ENCODE measurements at places on chromosomes 5 and 9.

DNA sequence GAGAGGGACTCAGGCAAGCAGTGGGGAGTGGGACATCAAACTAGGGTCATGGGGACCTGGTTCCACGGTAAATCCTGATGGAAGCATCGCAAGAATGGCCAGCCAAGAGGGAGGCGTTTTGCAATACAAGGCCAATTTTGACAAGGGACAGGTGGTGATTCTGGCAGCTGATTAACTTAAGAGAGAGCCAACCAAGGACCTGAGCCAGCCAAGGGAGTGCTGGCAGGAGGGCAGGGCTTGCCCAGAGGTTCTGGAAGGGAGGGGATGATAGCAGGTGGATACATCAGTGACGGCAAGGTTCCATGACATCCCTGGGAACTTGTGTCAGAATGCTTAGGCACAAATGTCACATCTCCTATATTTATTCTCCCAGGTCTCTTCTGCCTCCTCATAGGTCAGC, 32.8 kb upstream of the PUM3 start:
- no peak for DNase-seq

DNA sequence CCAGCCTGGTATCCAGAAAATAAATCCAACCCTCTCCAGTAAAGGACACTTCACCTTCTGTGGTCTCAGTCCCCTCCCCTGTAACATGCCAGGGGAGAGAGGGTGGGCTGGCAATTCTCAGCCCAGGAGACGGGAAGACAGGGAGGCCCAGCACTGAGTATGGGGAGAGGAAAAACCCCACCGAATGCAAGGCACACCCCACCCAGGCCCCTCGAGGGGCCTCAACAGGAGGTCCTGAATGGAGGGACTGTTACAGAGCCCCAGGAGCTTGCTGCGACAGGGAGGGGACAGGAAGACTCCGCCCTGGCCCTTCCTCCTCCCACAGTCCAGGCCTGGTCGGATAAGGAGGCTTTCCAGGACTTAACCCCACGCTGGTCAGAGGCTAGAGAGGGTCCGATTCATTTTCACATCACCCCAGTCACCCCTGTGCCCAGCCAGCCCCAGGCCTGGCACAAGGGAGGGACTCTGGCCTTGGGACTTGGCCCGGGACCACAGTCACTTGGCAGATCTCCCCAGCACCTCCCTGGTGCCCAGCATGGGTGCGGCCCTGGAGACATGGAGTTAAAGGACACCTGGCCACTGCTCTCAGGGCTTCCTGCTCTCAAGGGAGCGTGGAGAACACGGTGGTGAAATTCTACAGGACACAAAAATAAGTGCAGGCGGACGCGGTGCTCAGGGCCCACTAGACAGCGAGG, 44.9 kb upstream of the STXBP1 start:
- DNase-seq, result peak; percentile 57

GRCh38 chr5:6792911-6793471, 79.8 kb downstream of the TENT4A start:
- DNase-seq, result no peak

DNA sequence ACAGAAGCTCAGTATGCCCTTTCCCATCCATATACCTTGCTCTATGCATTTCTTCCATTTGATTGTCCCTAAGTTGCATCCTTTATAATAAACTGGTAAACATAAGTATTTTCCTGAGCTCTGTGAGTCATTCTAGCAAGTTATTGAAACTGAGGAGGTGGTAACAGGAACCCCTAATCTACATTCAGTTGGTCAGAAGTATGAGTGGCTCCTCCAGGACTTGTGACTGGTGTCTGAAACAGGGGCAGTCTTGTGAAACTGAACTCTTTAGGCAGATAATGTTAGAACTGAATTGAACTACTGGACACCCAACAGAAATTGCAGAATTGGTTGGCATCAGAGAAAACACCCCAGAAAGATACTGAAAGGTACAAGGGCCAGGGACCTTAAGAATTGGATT, 133.1 kb upstream of the POU5F2 start:
- no peak for DNase-seq

DNA sequence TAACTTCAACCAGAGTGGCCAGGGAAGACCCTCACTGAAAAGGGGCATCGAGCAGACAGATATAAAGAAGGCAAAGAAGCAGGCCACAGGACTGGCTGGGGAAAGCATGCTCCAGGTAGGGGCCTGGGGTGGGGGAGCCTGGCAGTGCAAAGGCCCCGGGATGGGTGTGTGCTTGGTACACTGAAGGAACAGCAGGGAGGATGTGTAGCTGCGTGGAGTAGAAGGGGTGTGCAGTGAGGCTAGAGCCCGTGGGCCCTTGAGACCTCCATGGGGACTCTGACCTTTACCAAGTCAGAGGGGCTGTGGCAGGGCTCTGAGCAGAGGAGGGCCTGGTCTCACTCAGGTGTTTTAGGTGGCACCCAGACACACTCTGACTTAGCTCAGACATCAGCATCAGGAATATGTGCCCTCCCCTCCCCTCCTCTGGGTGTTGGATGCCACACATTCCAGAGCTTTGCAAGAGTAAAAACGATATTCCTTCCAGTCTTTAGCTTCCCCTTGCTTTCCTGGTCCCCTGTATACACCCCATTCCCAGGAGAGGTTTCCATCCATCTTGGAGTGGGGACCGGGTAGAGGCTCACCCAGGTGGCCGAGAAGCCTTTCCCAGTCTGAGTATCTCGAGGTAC, 7.6 kb downstream of the TRIM7 start:
- no peak for DNase-seq

DNA sequence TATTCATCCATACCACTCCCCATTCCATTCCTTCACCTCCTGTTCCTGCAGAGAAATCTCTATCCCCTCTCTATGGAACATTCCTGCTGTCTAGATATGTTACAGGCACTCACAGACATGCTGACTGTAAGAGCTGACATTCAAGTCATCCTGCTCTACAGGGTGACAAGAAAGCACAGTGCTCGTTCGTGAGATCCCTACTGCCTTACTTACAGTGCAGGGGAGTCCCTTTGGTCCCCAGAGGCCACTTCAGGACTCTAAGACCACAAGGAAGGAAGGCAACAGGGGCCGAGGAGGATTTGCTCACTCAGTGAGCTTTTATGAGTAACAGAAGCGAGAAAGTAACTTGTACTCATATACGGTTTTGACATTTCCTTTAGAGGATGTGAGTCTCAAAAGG, 110.5 kb downstream of the GAS1 start:
- DNase-seq, result no peak

DNA sequence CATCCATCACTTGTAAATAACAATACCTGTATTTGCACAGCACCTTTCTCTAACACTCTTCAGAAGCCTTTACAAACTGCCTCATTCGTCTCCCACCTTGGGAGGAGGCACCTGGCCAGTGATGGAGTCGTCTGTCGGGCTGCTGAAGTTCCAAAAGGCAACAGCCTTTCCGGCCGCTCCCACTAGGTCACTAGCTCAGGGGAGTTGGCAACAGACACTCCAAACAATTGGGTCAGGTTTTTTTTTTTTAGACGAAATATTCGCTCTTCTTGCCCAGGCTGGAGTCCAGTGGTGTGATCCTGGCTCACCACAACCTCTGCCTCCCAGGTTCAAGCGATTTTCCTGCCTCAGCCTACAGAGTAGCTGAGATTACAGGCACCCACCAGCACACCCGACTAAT, 4.0 kb downstream of the DAP start:
- DNase-seq, result no peak

GRCh38 chr9:89676281-89676680, 71.5 kb downstream of the GADD45G start:
- DNase-seq, result no peak

DNA sequence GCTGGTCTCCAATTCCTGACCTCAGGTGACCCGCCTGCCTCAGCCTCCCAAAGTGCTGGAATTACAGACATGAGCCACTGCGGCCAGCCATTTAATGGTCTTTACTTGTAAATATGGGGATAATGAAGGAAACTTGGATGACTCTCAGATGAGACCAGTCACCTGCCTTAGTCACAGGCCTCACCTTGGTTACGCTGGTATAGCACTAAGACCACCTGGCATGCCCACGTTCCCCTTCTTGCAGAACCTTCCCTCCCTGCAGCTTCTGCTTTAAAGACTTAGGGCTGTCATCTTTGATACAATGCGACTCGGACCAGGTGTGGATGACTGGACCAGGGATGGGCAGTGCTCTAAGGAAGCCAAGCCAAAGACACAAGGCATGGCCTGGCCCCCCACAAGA, 629.9 kb downstream of the CCDC171 start:
- DNase-seq, result no peak

DNA sequence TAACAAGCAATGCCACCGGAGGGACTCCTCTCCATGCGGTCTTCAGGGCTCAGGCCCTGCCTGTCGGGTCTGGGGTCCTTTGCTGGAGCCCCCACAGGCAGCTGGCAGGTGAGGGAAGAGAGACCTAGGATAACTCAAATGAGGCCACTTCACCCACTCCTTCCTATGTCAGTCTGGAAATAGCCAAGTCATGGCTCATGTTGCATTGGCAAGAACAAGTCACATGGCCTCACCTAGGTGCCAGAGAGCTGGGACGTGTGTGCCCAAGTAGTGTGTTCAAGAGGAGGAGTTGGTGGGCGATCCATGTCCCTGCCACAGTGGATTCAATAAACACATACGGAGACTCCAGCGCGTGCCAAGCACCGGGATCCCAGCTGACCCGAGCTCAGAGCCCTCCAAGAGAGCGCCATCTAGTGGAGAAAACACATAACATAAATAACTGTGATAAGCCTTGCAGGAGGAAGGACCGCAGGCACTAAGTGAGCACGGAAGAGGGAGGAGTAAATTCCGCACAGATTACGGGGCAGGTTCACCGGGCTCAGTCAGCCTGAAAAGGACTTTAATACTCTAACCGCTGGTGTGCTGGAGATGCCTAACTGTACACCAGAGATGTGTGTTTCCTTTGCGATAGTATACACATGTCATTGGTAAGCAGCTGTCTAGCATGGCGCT, 580.8 kb downstream of the CCDC171 start:
- DNase-seq, result peak; percentile 51

GRCh38 chr9:89606049-89606623, 1.3 kb downstream of the GADD45G start:
- no peak for DNase-seq

GRCh38 chr9:126670270-126670669, 56.5 kb downstream of the LMX1B start:
- no peak for DNase-seq

GRCh38 chr9:84617411-84618029, 52.0 kb upstream of the NTRK2 start:
- DNase-seq, result no peak

GRCh38 chr5:66340786-66341185, 196.7 kb downstream of the SREK1 start:
- DNase-seq, result no peak

- DNase-seq, result no peak
These were observed 88.0 kb upstream of the ELL2 start for GRCh38 chr5:96049398-96050272.

DNA sequence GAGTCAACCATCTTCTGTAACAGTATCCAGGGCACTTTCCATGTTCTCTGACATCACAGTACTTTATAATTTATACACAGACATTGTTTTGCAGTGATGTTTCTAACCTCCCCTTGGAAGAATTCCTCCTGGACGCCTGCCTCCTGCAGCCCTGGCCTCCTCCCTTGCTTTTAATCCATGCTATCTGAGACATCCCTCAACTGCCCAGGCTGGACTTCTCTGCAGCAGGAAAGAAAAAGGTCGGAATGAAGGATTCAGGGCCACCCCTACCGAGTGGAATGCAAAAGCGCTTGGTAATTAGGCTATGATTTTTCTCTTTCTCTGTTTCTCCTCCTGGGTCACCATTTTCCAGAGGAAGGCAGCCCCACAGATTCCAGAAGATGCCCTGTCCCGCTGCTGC, 47.0 kb upstream of the SHC3 start:
- no peak for DNase-seq

- DNase-seq, result no peak
These were observed 269.2 kb downstream of the ACTL7B start for GRCh38 chr9:108586471-108587139.

DNA sequence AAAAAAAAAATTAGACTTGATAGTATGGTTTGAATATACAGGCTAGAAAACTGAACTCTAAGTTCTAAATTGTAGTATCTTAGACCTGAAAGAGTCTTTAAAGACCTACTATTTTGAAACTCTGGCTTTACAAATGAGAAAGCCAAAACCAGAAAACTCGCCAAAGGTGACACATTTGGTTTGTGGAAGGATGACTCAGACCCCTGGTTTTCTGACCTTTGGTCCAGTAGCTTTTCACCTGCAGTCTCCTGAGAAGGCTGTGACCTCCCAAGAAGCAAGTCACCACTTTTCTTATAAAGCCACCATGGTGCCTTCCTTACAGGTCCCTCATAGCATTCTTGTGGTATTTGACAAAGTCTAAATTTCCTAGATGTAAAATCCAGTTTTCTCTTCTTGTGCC, 102.1 kb upstream of the CEP78 start:
- no peak for DNase-seq

GRCh38 chr5:88396000-88396535, 127.4 kb upstream of the TMEM161B start:
- DNase-seq, result no peak

DNA sequence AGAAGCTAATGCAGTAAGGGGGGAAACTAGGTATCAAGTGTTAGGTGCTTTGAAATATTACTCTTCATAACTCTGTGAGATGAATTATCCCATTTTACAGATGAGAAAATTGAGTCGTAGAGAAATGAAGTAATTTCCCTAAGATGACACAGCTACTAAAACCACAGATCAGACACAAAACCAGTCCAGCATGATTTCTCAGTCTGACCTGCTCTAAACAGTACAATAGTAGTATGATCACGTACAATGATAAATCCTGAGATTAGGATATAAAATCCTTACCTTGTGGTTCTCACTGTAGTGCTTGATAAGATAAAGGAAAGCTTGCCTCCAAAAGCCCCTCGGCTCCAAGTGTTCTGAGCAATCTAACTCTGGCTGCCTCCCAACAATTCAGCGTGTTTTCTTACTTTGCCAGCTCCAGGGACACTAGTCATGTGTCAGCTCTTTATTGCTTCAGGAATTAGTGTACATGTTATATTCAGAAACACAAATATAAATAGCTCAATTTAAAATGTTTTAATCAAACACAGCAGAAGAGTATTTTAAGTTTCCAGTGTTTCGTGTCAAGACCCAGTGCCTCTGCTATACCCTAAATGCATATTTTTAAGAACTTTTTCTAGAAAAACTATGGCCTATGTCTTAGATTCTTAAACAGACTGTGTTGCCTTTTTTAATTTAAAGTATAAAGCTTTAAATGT, 243.6 kb downstream of the DENND1A start:
- DNase-seq, result no peak

DNA sequence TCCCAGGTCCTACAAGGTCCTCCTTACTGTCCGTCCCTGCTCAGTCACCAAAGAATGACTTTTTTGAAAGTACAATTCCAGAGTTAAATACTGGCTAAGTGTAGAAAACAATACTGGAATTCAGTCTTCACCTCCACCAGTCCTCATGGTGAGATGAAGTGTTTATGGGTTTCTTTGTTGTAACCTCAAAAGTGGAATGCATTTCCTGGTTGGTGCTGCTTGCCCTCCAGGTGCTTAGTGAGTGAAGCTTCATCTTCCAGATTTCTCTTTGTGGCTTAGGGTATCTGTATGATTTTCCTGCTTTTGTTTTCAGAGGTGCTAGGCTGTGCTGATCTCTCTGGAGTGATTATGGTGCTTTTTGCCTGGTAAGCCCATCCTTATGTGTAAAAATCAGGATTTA, 49.4 kb upstream of the DHFR start:
- DNase-seq, result no peak
